Activated CD4-positive, alpha-beta T cell treated with anti-CD3 and anti-CD28 coated beads for 1 hour (primary cell): ENCODE measurements at places on chromosomes 6 and 20.
A peak's percentile ranks its signal among the peaks of the same experiment; 100 is the strongest.

- DNase-seq, result no peak
These were observed 243.2 kb downstream of the ANKRD60 start for GRCh38 chr20:57985278-57985677.

DNA sequence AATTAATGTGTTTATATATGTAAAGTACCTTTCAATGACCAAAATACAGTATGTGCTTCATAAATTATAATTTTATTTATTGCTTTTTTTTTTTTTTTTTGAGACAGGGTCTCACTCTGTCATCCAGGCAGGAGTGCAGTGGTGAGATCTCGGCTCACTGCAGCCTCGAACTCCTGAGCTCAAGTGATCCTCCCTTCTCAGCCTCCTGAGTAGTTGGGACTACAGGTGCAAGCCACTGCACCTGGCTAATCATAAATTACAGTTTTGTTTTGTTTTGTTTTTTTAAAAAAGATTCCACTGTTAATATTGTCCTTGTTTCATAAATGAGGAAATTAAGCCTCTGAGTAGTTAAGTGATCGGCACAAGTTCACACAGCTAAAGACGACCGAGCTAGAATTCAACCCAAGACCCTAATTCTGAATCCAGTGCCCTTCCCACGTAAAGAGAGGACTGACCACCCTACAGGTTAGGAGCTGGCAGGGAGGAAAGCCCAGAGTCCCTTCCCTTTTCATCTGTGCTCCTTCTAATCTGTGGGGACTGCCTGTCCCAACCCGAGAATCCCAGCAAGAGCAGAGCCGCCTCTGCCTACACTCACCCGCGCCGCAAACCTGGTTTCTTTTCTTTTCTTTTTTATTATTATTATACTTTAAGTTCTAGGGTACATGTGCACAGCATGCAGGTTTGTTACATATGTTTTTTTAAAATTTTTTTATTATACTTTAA, 8.5 kb upstream of the GDF5 start:
- no peak for DNase-seq

DNA sequence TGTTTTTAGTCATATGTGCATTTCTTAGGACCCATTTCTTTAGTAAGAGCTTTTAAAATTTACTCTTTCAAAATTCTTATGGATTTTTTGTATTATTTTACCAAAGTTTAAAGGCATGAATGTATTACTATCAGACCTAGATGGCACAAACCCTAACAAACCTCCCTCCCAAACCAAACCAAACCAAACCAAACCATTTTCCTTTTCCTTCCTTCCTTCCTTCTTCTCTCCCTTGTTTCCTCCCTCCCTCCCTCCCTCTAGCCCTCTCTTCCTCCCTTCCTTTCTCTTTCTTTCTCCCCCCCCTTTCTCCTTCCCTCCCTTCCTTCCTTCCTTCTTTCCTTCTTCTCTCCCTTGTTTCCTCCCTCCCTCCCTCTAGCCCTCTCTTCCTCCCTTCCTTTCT, 1001.8 kb upstream of the CITED2 start:
- DNase-seq, result no peak

- no peak for DNase-seq
These were observed 10.4 kb upstream of the ZFAND3 start for GRCh38 chr6:37809197-37809543.

DNA sequence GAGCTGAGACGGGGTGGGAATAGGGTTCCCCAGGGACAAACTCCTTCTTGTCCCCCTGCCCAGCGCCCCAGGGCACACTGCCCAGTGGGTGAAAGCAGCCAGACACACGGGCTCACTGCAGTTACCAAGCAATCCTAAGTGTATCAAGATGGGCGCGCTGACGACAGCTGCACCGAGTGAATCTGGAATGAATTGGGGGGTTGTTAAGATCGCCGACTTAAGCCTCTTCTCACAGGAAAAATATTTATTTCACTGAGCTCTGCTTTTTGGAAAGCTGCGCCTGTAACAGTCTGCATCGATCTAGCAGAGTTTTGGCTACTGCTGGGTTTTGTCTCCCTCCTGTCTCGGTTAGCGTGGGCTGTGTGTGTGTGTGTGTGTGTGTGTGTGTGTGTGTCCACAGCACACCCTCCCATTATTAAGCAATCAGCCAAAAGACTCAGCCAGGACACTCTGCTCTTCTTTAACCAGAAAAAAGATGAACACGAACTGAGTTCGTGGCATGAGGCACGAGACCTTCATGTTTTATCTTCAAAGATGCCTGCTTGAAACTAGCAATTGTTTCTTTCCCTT, 35.9 kb downstream of the RIPOR3 start:
- no peak for DNase-seq

- no peak for DNase-seq
These were observed 90.9 kb downstream of the CEP162 start for GRCh38 chr6:84136364-84137050.

DNA sequence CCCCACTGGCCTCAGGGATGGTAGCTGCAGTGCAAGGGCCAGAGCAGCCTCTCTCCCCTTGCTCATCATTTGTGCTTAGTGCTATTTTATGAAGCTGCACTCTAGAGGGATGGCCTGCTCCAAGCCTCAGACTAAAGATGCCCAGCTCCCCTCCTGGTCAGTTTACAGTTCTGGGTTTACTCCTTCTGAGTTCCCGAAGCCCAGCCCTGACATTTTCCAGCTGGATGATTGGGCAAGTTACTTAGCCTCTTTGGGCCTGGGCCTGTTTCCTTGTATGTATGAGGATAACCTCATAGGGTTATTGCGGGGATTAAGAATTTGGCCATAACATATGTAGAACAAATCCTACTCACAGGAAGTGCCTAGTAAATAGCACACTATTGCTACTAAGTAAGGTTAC, 31.8 kb upstream of the EMILIN3 start:
- DNase-seq, result no peak

DNA sequence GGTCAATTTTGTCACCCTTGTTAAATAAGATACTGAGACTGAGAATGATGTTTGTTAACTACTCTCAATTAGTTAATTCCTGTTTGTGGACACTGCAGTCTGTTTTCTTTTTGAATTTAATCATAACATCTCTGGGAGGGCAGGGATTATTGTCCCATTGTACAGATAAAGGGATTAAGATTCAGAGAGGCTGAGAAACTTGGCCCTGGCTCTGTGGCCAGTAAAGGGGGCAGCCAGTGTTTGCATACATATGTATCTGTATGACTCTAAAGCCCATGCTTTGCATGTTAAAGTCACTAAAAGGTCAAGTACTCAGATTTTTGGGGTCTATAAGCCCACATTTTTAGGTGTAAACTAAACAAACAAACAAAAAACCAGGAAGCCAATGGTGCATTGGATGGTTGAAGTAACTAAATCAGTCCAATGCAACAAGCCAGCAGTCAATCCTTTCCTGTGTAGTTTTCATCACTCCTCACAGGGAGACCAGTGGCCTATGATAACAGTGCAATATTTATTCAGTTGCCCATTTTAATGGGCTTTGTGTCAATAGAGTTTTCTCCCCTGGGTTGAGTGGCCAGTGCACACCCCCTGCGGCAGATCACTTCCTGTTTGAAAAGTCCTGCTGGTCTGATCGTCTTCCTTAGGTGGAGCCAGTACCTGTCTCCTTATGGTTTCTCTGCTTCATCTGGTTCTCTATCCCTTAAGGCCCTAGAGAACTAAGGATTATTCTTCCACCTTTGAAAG, 106.7 kb downstream of the SLX4IP start:
- DNase-seq, result no peak

- no peak for DNase-seq
These were observed 64.3 kb upstream of the PRSS16 start for GRCh38 chr6:27183060-27183832.

GRCh38 chr6:30769088-30769852, 24.9 kb upstream of the IER3 start:
- peak; percentile 66 for DNase-seq

GRCh38 chr6:27839626-27840475, 72.3 kb downstream of the OR2B2 start:
- DNase-seq, result no peak

DNA sequence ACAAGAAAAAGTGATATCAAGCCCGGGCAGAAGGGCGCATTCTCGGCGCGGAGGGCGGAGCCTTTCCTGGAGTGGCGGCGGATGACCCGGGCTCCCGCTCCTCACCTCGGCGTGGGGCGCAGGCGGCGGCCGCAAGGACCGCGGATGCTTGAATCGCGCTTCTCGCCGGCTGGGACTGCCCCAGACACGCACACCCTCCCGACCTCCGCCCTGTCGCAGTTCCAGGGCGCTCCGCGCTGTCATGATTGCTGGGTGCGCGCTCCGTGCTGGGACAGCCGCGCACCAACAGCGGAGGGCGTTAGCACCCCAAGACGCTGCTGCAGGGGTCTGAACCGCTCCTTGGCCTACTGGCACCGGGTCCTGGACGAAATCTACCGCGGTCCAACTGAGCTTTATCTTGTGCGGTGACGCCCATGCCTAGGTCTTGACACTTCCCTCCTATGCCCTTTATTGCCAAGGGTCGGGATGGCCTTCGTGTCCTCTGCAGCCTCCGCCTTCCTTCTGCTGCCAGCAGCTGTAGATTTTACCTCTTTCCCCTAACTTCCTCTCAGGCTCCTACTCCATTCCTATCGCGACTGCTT, 43.3 kb downstream of the IRAK1BP1 start:
- DNase-seq, result no peak

- DNase-seq, result no peak
These were observed 490.3 kb downstream of the COL12A1 start for GRCh38 chr6:74715355-74716085.

- no peak for DNase-seq
These were observed 144.6 kb upstream of the AGPAT4 start for GRCh38 chr6:161418463-161418945.

GRCh38 chr20:62500237-62500864, 24.6 kb upstream of the GATA5 start:
- DNase-seq, result peak; percentile 68

GRCh38 chr6:33949877-33950435, 146.2 kb upstream of the MLN start:
- DNase-seq, result no peak

GRCh38 chr6:78836598-78836997, 30.8 kb upstream of the IRAK1BP1 start:
- no peak for DNase-seq

DNA sequence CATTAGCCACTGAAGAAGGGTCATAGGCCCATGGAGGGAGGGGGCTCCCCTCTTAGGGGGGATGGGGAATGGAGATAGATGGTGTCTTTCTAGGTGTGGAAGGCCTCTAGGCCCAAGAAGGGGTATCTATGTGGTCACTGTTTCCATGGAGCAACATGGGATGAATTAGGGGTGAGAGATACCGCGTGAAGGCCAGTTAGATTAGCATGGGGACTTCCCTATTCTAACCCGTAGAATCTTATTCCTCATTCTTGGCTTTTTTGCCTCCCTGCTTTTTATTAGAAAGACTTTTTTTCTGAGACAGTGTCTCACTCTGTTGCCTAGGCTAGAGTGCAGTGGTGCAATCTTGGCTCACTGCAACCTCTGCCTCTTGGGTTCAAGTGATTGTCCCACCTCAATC, 3.2 kb downstream of the RAB44 start:
- no peak for DNase-seq

GRCh38 chr6:86856937-86857563, 80.3 kb upstream of the HTR1E start:
- DNase-seq, result no peak

GRCh38 chr6:89679215-89680120, 40.9 kb upstream of the LYRM2 start:
- no peak for DNase-seq

- no peak for DNase-seq
These were observed 10.5 kb downstream of the OTOR start for GRCh38 chr20:16758454-16759180.

GRCh38 chr20:21235484-21236445, 67.4 kb upstream of the XRN2 start:
- peak; percentile 40 for DNase-seq

- DNase-seq, result peak; percentile 11
These were observed 28.7 kb downstream of the COX4I2 start for GRCh38 chr20:31666258-31667042.

- no peak for DNase-seq
These were observed 262.8 kb upstream of the TAB2 start for GRCh38 chr6:149054559-149055194.

DNA sequence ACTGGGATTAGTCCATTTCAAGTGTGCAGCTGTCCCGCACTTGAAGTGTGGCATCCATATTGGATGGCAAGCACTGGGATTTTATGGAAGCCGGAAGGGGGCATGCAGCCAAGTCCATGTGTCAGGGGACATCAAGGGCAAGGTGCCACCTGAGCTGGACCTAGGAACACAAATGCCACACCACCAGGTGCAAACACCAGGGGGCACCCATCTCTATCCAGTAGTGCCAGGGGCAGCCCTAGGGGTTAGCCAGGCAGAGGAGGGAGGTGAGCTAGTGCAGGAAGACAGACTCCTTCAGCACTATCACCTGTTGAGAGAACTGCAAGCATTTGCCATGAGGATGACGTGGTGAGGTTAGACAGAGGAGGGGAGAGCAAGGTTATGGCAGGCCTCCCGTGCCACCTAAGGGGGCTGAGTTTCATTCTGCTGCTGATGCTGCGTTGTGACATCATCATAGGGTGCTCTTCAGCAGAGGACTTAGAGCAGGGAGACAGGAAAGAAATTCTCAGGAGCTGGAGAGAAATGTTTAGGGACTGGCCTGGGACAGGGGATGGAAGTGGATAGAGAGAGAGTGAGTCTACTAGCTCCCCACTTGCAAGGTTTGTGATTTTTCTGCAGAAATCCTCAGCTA, 192.6 kb upstream of the SLC24A3 start:
- DNase-seq, result no peak

- DNase-seq, result no peak
These were observed 81.7 kb downstream of the THBS2 start for GRCh38 chr6:169171951-169172350.

DNA sequence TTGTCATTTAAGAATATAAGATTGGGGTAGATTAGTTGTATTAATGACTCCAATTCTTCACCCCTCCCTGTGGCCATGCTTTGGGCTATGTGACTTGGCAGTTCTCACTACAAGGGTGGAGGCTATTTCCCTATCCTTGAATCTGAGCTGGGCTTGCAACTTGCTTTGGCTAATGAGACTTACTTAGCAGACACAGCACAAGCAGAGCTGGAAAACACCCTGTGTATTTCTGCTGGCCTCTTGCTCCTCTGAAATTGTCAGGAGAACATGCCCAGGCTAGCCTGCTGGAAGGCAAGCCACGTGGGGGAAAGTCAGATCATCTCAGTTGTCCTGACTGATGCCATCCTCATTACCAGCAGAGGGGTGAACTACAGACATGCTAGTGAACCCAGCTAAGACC, 126.5 kb upstream of the HDGFL1 start:
- DNase-seq, result no peak

GRCh38 chr20:53468587-53468986, 125.1 kb downstream of the ZNF217 start:
- DNase-seq, result no peak
